ENCODE measurements at places on chromosomes 5 and 9.

- no peak for DNase-seq
Observed at GRCh38 chr9:109161471-109161870, 5.6 kb downstream of the FRRS1L start.

DNA sequence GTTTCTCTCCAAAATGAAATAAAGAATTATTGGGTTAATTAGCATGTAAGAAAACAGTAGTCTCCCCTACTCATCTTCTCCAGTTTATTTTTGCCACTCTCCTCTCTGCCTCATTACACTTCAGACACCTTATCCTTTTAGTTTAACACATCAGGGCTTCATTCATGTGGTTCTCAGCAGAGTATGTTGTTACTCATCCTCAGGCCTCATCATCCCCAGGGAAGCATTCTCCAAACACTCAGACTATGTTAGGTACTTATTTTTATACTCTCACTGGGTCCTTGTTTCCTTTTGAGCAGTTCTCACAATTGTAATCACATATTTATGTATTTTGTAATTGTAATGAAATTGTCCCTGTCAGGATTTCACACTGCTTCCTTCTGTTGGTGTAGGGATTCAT lies 470.5 kb downstream of the PDE4D start:
- DNase-seq: no peak

DNA sequence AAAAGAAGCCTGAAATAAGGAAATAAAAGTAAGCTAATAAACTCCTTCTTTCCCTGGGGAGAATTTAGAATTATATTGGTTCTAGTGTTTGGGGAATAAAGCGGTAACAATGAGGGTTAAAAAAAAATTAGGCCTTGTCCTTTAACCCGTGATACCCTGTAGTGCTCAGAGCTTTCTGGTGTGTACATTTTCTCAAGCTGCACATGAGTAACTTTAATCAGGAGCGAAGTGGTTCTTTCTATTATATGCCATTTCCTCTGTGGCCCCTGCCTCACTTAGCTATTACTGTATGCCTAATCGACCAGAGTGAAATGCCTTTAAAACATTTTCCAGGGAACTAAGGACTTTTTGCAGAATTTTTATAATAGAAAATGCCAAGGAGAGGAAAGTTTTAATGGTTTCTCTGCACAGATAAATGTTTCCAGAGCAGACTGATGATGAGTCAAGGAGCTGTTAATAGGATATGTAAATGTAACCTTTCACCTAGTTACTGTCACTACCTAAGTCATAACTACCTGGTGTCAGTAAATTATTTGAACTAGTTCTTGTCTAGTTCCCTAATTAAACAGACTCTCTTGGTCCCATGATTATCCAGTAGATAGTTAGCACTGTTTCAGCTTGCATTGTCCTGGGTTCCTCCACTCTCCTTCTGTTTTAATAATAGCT lies 7.6 kb downstream of the PAM start:
- no peak for DNase-seq

DNA sequence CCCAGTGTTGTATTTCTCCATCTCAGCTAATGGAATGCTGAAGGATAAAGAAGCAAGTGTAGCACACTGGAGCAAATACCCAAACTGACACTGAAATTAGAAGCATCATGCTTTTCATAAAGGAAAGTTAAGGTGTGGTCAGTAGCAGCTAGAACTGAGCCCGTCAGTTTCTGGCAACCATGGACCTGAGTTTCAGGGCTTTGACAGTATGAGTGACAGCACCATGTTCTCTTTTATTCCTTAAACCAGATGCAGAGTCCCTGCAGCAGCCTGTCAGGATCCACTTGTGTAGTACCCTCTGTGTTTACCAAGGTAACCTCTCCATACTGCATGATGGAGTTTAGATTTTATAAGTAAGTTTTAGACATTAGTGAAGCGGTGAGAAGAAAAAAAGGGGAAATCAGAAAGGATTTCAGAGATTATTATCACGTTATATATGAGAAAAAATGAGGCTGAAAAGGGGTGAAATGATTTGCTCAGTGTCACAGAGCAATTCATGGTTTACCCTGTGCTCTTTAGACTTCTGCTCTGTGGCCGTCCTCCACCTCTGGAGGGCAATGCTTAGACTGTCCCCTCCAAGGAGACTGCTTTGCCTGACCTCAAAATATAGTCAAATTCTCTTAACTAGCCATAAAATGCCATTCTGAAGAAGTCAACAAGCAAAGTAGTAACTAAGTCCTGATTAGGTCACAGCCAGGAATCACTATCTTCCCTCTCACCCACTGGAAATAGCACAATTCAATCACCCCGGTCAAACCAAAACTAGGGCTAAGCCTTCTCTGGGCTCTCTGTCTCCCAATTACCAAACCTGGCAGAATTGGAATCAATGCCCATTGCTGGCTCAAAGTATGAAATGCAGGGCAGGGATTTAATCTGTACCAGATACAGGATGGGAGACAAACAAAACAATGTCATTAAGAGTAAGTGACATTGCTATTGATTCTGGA lies 10.5 kb upstream of the MYOT start:
- DNase-seq: no peak

DNA sequence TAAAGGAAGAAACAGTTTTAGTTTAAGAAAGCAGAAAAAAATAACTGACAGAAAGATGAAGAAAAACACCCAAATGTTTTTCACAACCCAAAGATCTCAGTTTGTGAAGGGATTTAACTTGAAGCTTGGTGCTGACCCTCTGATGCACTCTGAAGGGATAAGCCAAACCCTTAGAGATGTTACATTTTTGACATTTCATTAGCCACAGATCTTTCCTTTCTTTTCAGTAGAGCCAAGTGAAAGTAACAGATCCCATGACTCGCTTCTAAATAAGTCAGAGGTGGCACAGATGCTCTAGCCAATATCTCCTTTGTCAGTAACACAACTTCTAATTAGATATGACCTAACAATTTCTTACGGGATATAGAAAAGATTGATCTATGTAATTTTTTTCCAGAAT lies 394.5 kb upstream of the EDIL3 start:
- no peak for DNase-seq

All from GM03348 (cell line).